Activated naive CD8-positive, alpha-beta T cell treated with anti-CD3 and anti-CD28 coated beads, Interleukin-2, amount 10 ng/mL, durations not matched to agents 7 days and 5 days (primary cell): ENCODE measurements at places on chromosomes 11 and 22.

GRCh38 chr11:96279018-96279895 is 63.7 kb downstream of the MAML2 start:
- no peak for DNase-seq

- no peak for DNase-seq
These were observed 56.3 kb upstream of the DDI1 start for GRCh38 chr11:103980108-103980507.

DNA sequence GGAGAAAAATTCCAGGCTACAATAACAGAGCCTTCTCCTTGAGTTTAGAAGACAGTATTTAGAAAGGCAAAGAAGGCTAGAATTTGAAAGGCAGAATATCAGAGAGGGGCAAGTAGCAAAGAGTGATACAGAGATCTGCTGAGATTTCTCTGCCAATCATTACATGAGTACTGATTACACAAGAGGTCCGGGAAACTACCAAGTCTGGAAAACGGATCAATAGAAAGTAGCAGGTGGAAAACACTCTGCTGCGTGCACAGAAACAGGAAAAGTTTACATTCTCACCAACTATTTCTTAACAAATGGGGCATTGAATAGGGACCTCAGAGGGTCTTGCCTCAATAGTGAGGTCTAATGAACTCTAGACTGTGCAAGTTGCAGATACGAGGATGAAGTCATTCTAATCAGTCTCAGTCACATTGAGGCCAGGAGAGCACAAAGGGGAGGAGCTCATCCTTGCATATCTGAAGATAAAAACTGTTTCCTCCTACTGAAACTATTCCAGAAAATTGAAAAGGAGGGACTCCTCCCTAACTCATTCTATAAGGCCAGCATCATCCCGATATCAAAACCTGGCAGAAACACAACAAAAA is 1099.2 kb downstream of the LRRC4C start:
- no peak for DNase-seq

DNA sequence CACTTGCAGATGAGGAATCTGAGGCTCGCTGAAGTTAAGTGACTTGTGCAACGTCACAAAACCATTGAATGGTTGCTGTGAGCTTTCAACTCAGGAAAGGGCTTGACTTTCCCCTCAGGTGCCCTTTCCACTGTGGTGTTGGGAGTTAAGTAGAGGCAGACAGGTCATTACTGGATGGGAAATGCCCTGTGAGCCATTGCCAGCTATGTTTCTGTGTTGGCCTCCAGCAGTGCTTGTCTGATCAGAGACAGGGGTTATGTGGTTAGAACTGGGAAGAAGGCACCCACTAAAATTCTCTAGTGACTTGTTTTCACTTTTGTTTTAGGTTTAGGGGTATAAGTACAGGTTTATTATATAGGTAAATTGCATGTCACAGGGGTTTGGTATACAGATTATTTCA is 96.6 kb downstream of the FDX1 start:
- no peak for DNase-seq

DNA sequence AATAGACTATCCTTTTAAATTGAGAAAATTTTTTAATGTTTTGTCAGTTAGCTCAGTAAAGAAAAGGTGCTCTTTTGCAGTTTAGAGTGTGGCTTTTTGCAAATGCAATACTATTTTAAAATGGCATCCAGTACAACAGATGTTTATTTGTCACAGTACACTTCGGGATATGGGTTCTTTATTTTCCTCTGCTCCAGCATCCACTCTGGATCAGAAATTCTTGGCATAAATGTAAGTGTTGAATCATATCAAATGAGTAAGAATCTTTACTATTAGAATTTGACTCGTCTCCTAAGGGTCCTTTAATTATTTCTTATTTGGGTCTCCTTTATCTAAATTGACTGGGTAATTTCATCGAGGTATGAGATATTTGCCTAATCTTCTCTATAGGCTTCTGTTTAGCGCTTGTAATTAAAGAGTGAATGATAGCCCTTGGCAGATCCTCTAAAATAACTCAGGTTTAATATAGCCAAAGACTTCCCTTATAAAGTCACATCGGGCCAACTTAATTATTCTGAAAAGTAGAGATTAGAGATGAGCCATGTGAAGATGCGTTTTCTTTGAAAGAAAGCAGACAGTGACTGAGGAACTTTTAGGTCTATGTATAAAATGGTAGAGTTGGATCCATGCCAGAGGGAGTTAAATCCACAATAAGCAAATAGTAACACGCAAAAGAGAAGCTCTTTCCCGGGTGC is 132.7 kb downstream of the CASP12 start:
- DNase-seq: no peak

GRCh38 chr22:33817512-33818127 is 102.7 kb downstream of the LARGE1 start:
- no peak for DNase-seq

DNA sequence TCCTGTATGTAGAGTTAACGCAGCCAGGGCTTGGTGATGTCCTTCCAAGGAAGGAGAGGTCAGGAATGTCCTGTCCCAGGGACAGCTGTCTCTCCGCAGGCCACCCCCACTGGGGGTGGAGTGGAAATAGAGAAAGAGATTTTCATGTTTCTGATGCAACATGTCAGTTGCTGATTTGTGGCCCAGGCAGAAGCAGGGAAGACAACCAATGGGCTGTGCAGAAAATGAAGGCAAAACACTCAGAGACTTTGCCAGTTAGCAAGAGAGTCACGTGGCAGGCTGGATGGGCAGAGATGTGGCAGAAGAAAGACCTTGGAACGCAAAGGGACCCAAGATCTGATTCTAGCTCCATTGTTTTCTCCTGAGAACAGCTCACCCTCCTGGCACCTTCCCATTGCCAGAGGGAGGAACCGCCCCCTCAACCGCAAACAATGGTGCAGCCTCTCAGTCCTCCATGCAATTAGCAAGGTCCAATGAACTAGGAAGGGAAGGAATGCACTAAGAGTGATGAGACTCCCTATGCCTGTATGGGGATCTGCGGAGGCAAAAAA is 71.0 kb downstream of the SYN3 start:
- DNase-seq: no peak

DNA sequence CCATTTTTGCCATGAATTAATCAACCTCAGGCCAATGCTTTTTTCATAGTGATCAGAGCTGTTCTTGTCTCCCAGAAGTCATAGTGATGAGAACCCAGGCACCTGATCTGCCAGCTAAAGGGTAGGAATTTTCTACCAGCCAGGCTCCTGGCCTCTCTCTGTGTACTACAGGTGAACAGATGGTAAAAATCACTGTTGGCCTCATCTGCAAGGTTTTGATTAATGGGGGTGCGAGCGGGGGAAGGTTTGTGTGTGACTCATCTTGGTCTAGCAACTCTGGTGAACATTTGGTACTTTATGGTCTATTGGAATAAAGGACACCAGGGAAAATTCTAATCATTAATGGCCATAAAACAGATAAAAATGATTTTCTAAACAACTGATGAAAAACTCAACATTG is 14.4 kb upstream of the APOL4 start:
- DNase-seq: no peak

- peak; percentile 52 for DNase-seq
These were observed at the start of gene ELMOD1 for GRCh38 chr11:107590460-107591377. Gene ELMOD1 (plus strand): TSS chr11:107591147. CDS start chr11:107618190, 27,043 bp downstream.

- no peak for DNase-seq
These were observed 5.7 kb downstream of the FTH1 start for GRCh38 chr11:61961570-61962212.

- no peak for DNase-seq
These were observed 15.7 kb downstream of the SLN start for GRCh38 chr11:107696140-107696539.

DNA sequence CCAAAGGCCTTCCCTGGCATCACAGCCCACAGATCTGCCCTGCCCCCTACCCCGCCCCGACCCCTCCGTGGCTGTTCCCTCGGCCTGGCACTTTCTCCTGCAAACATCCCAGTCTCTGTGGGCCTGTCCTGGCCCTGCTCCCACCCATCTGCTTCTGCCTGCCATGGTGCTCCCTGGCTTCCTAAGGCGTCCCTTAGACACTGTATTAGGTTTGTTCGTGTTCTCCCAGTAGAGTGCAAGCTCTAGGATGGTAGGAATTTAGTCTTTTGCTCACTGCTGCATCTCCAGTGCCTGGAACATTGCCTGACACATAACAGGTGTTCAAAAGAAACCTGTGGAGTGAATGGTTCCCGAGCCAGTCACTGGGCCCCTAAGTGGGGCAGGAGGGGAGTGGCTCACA is 69.6 kb upstream of the PITPNB start:
- DNase-seq: peak; percentile 10

DNA sequence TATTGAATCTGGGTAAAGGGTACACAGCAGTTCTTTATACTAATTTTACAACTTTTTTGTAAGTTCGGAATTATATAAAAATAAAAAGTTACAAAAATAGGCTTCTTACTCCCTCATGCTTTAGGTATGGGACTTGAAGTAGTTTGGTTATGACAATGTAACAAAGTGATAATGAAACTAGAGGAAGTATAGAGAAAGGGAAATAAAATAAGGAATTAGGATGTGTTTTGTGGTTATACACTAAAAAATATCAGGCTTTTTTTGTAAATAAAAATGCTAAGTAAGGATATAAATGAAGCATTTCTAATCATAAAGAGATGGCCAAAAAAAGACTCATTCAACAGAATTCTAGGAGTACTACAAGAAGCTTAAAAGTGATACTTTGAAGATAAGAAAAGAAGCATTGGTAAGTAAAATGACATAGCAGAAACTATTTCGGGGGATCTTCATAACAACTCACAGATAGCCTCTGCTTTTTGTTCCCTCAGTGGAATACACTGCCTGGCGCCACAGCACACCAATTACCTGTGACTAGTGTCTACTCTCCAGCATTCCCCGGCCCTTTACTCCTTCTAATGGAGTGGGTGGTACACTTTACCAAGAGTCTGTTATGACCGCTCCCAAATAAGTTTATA is 322.7 kb upstream of the PITPNB start:
- DNase-seq: no peak

DNA sequence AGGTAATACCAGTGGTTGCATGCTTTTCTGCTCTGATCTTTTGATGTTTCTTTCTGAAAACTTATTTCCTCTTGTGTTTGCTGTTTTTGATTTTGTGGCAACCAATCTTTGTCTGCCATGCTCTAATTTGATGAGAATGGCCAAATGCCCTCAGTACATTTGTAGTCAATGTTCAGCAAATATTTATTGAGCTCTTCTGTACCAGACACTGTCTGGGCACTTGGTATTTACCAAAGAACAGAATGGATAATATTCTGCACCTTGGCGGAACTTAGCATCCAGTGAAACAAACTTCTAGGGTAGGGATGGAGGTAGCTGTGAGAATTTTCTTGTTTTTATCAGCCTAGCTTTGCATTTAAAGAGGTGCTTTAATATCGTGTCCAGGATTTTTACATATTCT is 19.6 kb downstream of the PPP6R3 start:
- DNase-seq: no peak

DNA sequence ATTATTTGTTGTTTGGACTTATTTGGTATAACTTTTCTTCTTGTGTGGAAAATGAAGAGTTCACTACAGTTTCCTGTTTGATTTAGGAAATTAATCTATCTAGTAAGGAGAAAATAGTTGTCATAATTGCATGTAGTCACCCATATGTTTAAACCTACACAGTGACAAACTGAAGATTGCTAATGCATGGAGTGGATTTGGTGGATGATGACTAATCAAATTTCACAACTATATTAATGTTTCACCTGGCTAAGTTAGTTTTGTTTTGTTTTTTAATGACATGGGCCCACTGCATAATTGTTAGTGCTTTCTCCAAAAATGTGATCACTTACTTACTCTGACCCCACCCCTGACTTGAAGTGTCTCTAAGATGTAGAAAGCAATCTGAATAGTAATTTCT is 170.6 kb downstream of the DYNC2H1 start:
- no peak for DNase-seq

DNA sequence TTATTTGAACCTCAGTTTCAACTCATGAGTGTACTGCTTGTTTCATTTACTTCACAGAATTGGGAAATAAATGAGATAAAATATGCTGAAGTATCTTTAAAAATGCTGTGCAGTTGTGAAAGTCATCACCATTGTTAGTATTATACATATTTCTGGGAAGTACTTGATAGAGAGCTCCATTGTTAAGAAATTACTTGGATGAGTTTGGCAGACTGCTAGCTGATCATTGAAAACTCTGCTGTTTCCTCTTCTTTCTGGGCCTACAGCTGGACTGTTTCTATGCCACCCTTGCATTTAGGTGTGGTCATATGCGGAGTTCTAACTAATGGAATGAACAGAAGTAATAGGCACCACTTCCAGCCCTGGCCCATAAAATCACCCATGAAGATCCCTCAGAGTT is 10.0 kb downstream of the SIK2 start:
- DNase-seq: no peak

GRCh38 chr11:60566776-60567175 is 51.6 kb downstream of the MS4A13 start:
- no peak for DNase-seq

DNA sequence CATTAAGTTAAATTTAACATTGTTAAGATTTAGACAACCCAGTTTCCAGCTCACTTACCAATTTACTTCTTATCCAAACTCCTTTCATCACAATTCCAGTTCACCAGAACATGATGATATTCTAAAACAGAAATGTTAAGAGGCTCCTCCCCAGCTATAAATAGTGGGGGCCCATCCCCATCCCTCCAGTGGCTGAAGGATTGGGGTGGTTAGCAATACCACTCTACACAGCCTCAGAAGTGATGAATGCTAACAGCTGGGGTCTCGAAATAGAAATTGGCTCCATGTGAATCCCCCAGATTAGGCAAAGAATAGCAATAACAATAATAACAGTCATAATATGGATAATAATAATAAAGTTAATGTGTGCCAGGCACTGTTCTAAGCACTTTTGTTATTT is 97.9 kb upstream of the NCAM1 start:
- no peak for DNase-seq

GRCh38 chr11:1392111-1392510 is 2.4 kb downstream of the BRSK2 start:
- DNase-seq: no peak

- DNase-seq: no peak
These were observed 58.1 kb downstream of the LRP5 start for GRCh38 chr11:68370211-68371111.

DNA sequence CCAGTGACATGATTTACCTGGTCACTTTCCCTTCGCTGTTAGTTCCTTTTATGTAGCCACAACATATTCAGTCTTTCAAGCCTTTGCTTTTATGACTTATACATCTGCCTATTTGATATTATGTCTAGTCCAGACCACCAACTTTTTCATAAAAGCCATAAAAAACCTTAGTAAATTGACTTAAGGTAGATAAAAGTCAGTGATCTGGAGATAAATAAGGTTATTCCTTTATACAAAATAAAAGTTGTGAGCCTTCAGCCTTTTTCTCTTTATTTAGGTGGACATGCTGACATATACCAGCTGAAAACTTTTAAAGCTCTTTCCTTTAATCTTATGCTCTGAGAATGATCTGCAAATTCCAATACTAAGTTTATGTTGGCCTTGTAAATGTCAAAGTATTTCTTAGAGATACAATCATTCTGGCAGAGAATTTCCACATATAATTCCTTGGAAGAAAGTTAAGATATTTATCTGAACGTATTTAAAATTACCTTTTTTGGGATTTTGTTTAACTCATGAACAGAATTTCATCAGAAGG is 690.4 kb upstream of the CHORDC1 start:
- no peak for DNase-seq

- DNase-seq: no peak
These were observed 97.9 kb downstream of the PDHX start for GRCh38 chr11:35014346-35014745.
